Erythroblast (primary cell): ENCODE measurements at places on chromosomes 2 and 18.

DNA sequence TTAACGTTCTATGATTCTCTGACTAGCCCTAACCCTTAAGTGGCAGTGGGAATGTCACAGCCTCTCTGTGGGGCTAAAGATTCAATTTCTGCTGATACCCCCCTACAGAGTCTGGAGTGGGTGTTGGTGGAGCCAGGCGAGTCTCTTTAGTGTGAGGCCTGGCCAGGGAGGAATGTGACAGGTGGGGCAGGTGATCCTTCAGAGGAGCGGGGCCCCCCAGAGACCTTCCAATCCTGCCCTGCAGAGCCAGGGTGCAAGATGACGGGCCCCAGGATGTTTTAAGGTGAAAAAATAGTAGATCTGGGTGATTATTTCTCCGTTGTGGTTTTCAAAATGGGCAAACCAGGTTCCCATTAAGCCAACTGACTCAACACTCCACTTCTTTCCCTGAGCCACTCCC is 28.2 kb upstream of the DNMT3A start:
- DNase-seq = no peak

GRCh38 chr2:68829749-68830148 is 41.4 kb downstream of the BMP10 start:
- DNase-seq = no peak

DNA sequence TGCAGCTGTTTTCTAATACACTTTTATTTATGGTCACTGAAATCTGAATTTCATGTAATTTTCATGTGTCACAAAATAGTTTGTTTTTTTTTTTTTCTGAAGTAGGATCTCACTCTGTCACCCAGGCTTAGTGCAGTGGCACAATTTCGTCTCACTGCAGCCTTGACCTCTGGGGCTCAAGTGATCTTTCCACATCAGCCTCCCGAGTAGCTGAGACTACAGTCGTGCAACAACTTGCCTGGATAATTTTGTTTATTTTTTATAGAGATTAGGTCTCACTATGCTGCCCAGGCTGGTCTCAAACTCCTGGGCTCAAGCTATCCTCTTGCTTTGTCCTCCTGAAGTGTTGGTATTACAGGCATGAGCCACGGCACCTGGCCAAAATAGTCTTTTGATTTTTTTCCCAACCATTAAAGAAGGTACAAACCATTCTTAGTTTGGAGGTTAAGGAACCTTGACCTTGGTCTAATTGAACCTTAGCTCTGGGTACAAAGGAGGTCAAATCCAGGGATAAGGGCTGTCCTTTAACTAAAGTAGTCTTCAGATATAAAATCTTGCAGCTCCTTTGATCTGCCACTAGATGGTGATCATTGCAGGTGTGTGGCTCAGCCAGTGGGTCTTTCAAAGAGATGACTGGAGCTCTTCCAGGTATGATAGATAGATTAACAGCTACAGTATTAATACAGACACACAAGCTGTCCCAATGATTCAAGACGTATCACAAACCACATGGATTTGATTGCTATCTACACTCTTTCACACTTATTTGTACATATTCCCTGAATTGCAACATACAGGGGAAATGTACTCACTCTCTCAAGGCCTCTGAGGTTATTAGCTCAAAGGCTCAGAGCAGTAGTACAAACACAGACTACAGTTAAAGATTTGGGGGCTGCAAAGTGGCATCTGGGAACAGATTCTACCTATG is 4.7 kb upstream of the KRCC1 start:
- DNase-seq = peak; percentile 56

- DNase-seq = no peak
Measured at GRCh38 chr2:219286436-219287115, 7.4 kb downstream of the DNAJB2 start.

GRCh38 chr2:237280229-237280628 is 133.7 kb downstream of the COL6A3 start:
- DNase-seq = no peak

DNA sequence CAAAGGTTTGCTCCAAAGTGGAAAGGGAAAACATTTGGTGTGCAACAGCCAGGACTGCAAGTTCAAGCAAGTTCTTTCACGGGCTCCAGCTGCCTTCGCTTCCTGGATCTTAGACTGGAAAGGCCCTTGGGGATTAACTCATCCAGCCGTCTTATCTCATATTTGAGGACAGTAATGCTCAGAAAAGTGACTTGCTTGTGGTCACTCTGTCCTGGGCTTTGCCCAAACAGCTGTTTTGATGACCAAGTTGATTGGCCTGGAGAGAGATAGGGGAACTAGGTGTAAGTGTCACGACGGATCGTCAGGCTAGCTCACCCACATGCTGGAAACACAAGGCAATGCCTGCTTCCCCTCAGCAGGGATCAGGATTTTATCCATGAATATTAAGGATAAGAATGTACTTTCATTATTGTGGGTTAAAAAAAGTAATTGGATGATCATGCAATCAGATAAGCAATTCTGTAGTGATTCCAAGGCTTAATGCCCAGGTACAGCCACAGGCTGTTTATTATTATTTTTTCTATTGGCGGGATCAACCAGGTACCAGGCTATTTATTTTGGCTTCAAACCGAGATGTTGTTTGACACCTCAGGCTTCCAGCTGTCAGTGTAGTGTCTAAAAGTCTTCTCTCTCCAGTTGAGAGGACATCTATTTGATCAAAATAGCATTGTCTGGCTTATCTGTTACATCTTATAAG is 162.5 kb upstream of the EPAS1 start:
- no peak for DNase-seq

DNA sequence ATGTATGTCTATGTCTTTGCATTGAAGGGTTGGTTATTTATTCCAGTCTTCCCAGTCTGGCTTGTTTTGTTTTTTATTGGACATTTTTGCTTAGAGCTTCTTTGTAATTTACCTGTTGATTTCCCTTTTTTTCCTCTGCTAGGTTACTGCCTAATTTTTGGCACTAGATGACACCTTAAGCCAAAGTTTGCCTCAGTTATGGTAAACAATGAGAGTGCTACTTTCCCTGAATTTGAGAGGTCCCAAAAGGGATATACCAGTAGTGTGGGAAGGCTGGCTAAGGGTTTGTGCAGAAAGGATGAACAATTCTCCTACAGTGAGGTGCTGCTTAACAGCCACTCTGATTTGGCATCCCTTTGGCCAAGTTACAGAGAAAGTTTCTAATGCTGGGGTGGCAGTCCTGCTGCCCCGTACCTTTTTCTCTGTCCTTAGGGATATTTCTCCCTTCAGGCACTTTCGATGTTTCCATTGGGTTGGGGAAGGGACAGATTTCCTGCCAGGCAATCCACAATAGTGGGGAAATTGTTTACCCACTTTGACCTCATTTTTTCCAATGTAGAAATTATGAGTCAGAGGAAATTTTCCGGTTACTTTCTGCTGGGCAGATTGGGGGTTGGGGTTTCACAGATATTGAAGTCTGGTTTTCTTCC is 354.9 kb downstream of the PTPRM start:
- DNase-seq = no peak

GRCh38 chr2:105739944-105740530 is 4.7 kb upstream of the NCK2 start:
- no peak for DNase-seq

DNA sequence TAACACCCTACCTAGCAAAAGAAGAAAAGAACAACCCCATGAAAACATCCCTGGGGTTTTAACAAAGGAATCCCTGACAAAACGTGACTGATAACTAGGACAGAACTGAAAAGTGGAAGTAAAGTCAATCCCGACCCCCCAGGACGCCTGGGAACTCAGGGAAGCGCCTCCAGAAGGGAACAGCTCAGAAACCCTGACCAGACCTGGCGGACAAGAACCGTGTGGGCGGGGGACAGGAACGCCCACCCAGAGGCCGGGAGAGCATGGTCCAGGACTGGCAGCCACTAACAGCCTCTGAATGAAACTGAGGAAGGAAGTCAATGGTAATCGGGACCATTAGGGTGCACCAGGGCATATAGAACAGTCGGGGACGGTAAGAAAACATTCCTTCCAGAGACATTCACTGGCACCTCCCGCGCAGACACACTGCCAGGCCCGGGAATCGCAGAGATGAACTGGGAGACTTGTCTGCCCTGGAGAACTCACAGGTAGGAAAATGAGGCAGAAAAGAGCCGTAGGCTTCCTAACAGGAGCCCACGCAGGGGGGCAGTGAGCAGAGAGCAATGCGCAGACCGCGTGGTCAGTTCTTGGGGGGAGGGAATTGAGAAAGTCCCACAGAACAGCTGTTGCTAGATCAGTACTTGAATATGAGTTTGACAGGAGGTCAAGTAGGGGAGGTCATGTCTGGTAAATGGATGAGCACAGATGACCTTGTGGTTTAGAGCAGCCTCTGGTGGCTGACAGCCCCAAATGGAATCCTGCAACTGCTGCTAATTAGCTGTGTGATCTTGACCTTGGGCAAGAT is 1.3 kb upstream of the TBC1D8 start:
- DNase-seq = peak; percentile 52

DNA sequence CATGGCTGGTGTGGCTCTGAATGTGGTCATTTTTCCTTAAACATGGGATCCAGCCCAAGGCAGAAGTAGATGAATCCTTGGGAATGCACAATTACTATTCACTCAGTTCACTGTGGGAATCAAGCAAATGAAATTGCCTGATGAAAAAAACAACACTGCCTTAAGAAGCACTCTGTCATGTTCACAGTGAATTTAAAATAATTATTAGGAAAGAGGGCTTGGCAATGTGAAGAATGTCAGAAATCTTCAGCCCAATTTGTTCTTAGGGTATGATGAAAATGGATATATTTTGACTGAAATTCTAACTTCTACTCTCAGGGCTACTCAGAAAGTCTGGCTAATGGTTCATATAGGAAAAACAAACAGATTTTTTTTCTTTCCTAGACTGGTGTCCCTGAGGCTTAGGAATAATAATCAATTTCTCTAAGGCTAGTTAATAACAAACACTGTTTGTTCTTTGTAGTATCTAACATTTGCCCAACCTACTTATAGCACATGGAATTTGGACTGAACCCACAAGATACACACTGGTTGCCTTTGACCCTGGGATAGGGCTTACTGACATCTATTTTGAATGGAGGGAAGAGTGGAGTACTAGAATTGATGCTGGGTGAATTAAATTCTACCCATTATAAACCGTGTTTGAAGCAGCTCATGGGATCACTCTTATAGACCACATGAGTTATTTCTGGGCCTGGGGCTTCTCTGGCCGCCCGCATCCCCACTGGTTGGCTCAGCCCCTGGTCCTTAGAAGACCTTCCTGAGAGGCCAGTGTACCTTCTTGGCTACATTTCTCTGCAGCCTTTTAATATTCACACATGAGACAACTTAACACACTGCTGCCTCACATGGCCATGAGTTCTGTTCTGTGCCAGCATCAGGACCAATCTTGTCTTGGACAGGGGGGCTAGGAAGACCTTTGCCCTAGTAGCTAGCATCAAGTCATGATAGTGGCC is 8.3 kb upstream of the MRPL33 start:
- DNase-seq = no peak

DNA sequence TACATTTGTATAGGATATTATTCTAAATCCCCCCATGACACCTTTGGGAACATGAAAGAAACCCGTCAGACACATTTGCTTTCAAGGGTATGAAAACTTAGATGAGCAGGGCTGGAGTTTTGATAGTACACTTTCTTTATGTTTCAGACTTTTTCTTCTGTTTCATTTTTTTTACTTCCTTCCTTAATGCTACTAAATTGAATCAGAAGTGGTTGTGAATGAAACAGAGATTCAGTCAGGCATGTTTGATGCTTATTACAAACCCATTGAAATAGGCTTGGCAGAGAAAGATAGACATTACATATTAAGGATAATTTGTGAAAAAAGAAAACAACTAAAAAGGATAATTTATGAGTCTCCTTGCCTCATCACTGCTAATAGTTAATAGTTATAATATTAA is 26.8 kb downstream of the SLC30A6 start:
- DNase-seq = no peak

- no peak for DNase-seq
Measured at GRCh38 chr18:78859686-78860085, 119.9 kb upstream of the SALL3 start.

DNA sequence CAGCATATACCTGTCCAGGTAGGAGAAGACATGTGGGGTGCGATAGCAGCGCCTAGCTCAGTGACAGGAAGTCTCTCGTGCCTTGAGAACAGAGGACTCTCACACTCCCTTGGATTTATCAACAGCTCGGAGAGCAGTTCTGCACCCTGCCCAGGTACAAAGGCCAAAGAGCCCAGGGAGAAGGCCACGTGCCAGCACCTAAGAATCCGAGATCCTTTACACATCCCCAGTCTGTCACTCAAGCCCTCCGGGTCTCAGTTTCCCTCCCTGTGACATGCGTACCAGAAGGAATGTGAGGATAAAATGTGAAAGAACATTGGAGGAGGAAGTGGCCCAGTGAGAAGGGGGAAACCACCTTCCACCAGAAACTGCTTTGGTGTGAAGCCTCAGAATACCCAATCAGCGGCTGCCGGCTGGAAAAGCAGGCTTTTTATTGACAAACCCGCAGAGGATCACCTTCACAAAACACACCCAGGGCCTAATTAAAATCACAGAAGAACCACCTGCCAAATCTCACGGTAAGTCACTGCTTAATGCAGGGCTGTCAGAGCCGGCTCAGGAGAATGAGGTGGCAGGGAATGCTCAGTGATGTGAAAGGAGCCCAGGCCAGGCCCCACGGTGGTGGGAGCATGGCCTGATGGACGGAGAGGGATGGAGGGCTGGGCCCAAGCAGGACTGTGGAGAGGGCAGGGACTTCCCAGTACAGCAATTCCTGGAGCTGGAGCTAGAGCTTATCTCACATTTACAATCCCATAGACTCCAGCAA is 66.3 kb downstream of the MYO5B start:
- no peak for DNase-seq

- no peak for DNase-seq
Measured at GRCh38 chr2:128714851-128715312, 396.2 kb upstream of the HS6ST1 start.

DNA sequence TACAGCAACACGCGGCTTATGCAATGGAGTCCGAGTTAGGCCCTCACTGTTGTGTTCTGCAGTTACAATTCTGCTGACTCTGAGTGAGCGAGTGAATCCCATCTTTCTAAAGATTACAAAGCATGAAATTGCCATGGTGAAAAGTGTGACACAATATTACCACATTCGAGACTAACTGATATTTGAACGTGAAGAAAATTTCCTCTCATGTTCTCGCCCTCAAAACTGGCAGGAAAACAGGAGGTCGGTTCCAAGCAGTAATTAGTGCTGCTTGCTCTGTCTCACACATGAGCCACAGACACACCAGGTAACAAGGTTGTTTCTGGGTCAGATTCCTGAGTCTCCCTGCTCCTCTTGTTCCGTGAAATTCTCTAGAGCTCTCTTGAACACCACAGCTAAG is 93.7 kb upstream of the RIOK3 start:
- DNase-seq = no peak

DNA sequence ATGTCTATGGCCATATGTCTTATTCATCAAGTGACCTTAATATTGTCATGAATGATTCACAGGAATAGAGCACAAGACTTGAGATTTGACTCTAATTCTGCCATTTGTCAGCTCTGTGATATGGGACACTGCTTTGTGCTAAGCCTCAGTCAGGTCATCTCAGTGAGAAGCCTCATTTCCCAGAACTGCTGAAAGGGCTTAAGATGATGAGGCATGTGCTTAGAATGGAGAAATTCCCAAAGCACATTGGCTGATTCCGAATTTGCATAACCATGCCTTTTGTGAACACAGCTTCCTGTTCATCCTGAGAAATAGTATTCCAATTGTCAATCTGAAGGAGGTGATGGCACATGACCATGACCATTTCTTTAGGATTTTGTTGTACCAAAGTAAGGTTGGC is 218.1 kb downstream of the ALK start:
- no peak for DNase-seq

- no peak for DNase-seq
Measured at GRCh38 chr2:164859251-164859818, 17.7 kb upstream of the COBLL1 start.
